Smooth muscle cell of the coronary artery (primary cell): ENCODE measurements at places on chromosomes 11 and 22. TPM values are rescaled to one million over a fixed set of nuclear protein-coding genes. Genes with fewer than 3 reads are reported as not detected.

Gene KRTAP5-11
- total RNA-seq: not detected in 2 replicates

Gene ESAM
- 0.23 and 3.8 TPM in 2 replicates for total RNA-seq

Gene ADAMTS8
- 0.23 and 3.2 TPM in 2 replicates for total RNA-seq

Gene CXCR5
- not detected in 2 replicates for total RNA-seq

Gene IFITM10
- total RNA-seq: 0.82 and 2.5 TPM in 2 replicates

Gene ANO9
- total RNA-seq: not detected in 2 replicates

Gene ZNF143
- total RNA-seq: 26.7 and 73.7 TPM in 2 replicates

Gene CAVIN3
- total RNA-seq: 51.8 and 199 TPM in 2 replicates

Gene OR52E2
- not detected in 2 replicates for total RNA-seq

Gene FOSL1
- total RNA-seq: 0.94 and 5.3 TPM in 2 replicates

Gene MAP6
- 1.2 and 1.5 TPM in 2 replicates for total RNA-seq
